DMS79 (cell line): ENCODE measurements at places on chromosomes 12 and 14.
A peak's percentile ranks its signal among the peaks of the same experiment; 100 is the strongest.

DNA sequence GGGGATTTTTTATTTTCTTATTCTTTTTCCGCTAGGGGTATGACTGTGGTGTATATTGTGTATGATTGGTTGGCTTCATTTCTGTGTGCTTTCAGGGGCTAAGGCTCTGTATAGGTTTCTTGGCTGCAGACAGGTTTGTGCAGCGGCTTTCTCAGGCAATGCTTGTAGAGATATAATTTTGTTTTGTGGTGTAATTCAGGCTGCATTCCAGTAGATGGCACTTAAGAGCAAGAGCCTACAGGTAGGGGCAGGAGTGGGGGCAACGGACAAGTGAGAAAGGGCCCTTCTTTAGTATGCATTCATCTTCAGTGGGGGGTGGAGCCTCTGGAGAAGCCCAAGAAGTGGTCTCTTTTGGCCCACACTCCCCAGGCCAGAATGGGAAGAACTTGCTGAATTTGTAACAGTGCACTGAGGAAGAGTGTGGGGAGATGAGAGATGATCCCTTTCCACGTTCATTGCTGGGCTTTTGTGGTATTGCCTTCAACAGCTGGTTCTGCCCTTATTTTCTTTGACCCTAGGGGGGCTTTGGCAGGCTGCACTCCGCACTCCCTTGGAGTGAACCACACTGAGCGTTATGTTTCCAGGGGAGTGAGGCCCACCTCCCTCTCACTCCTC is 78.6 kb downstream of the IFNG-AS1 start:
- no peak for DNase-seq

GRCh38 chr14:100104006-100104352 is 38.8 kb downstream of the EVL start:
- no peak for DNase-seq

DNA sequence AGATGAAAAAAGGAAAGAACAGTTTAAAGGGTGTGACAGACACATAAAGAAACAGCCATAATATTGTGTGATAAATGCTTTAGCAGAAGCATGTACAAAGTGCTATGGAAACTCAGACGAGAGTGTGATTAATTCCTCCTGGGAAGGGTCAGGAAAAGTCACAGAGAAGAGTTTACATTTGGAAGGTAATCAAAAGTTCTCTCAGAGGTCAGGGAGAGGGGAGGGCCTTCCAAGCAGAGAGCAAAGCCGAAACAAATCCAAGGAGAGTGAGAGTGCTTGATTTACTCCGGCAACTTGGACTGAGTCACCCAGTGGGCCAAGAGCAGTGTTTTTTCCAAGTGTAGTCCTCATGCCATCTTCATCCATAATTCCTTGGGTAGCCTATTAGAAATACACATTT is 108.3 kb downstream of the IGF1 start:
- no peak for DNase-seq

DNA sequence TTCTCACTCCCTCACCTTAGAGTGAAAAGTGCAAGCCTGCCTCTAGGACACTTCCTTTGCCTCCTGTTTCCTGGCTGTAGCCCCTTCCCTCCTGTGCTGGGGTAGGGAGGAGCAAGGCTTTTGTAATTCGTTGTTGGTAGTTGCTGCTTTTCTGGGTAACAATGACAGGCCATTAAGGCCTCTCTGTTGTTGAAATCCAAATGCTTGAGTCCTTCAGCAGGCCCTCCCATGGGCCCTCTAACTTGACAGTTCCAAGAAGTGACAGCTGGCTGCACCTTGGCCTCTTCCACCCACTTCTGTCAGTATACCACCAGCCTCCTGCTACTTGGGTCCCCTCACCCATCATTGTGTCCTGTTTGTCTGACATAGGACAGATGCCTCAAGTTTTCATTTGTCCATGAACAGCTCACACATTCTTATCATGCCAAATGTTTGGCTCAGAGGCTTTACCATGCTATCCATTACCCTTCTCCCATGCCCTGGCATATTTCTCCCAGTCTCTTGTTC is 103.7 kb upstream of the PDE3A start:
- DNase-seq = no peak

DNA sequence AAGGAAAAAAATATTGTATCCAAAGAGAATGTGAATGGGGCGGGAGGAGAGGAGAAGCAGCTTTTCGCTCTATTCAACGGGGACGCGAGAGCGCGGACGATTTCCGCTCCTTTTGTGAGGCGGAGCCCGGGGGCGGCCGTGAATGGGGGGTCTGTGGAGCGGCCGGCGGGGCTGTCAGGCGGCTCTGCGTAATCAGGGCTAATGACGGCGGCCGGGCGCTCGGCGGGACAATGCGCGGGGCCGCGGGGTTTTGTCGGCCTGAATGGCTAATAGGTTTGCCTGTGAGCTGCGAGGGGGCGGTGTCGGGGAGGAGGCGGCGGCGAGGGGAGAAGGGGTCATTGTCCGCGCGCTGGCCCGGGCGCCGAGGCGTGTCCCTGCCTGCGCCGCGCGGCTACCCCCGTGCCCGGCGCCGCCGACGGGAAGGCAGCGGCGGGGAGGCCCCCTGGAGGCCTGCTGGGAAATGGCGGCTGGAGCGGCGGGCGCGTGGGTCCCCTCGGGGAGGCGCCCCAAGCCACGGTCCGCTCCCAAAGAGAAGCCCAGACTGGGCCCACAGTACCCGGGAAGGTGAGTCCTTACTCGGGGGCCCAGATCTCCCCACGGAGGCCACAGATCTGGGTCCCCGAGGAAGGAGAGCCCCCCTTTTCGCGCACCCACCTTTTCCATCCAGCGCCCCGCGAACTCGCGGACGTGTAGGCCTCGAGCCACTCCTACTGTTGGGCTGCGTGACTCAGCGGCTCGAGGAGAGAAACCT is 6.0 kb downstream of the SIX6 start:
- peak; percentile 58 for DNase-seq

GRCh38 chr12:111841236-111841749 is 735 bp upstream of the MAPKAPK5 start:
- DNase-seq = no peak

GRCh38 chr14:35338731-35339405 is 46.7 kb downstream of the PSMA6 start:
- no peak for DNase-seq

GRCh38 chr12:122459211-122459610 is 36.7 kb upstream of the CLIP1 start:
- DNase-seq = no peak

- no peak for DNase-seq
These were observed 457.8 kb upstream of the FBXO33 start for GRCh38 chr14:39890026-39890425.

DNA sequence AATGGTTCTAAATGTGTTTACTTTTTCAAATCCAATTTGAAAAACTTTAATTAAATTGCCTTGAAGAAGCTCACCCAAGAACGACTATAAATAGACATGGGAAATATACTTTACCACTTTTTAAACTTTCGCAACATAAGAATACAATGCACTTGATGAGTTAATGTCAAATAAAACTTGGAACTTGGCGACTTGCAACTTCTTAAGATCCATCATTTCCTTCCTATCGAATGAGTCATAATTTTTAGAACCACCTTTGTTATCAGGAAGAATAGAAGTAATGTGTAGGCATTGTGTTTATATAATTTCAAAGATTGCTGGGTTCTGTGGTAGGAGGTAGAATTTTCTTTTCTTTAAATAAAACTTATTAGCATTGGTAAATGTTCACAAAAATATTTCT is 1417.4 kb upstream of the FLRT2 start:
- no peak for DNase-seq

DNA sequence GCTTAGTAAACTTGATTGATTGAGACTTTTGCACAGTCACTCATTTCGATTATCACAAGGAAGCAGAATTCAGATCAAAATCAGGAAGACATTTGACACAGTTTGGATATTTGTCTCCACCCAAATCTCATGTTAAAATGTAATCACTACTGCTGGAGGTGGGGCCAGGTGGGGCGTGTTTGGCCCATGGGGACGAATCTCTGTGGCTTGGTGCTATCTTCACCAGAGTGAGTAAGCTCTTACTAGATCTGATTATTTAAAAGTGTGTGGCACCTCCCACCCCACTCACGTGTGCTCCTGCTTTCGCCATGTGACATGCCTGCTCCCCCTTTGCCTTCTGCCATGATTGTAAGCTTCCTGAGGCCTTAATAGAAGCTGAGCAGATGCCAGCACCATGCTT is 291.4 kb downstream of the PCNX1 start:
- no peak for DNase-seq

- no peak for DNase-seq
These were observed 38.5 kb downstream of the SPTB start for GRCh38 chr14:64841121-64841651.

- no peak for DNase-seq
These were observed 19.4 kb upstream of the EIF2B2 start for GRCh38 chr14:74983343-74983742.

DNA sequence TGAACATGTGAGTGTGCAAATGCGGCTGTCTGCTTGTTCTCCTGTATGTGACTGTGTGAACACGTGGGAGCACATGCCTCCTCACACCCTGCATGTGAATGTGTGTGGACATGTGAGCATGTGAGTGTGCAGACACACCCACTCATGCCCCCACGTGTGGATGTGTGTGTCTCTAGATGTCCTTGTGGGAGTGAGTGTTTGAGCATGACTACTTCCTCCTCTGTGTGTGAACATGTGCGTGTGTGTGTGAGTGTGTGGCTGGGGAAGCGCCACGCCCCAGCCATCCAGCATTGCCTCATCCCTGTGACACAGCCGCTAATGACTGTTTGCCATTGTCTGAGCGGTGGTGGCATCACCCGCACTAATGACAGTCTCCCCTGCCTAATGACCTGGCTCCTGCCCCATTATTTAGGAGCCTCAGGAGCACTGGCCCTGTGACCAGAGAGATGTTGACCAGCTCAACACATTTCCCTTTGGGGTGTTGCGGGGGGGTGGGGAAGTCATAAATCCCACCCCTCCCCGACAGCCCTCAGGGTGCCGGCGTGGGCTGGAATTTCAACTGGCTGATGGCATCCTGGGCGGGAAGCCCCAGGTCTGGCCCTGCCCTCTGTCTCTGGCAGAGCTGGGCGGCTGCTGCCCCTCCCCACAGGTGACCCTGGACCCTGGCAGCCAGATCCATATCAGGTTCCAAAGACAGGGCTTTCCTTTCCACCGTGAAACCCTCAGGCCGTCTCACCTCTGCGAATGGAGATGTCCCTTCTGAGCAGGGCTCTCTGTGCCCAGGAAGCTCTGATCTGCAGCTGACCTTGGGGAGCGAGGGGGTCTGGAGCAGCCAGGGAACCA is 11.5 kb upstream of the KRT80 start:
- no peak for DNase-seq

- no peak for DNase-seq
These were observed 86.5 kb upstream of the RIN3 start for GRCh38 chr14:92427096-92427495.

- peak; percentile 94 for DNase-seq
These were observed 38.3 kb downstream of the ATF7IP start for GRCh38 chr12:14403711-14404196.

- DNase-seq = no peak
These were observed 14.0 kb downstream of the ABCB9 start for GRCh38 chr12:122951979-122952892.

DNA sequence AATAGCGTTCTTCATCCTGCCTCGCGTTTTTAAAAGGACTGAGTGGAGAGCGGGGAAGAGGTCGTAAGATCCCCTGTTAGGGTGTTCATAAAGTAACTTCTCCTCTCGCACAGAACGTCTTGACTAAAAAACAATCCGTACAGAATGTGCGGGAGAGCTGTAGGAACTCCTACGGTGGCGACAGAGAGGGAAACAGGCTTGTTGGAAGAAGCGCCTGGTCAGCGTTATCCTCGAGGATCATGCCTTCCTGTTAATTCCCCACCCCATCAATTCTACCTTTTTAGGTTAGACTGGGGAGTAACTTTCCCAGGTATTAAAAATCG is 399 bp upstream of the WASHC4 start:
- peak; percentile 44 for DNase-seq

- DNase-seq = no peak
These were observed 95.7 kb downstream of the CEP128 start for GRCh38 chr14:80845856-80846255.

DNA sequence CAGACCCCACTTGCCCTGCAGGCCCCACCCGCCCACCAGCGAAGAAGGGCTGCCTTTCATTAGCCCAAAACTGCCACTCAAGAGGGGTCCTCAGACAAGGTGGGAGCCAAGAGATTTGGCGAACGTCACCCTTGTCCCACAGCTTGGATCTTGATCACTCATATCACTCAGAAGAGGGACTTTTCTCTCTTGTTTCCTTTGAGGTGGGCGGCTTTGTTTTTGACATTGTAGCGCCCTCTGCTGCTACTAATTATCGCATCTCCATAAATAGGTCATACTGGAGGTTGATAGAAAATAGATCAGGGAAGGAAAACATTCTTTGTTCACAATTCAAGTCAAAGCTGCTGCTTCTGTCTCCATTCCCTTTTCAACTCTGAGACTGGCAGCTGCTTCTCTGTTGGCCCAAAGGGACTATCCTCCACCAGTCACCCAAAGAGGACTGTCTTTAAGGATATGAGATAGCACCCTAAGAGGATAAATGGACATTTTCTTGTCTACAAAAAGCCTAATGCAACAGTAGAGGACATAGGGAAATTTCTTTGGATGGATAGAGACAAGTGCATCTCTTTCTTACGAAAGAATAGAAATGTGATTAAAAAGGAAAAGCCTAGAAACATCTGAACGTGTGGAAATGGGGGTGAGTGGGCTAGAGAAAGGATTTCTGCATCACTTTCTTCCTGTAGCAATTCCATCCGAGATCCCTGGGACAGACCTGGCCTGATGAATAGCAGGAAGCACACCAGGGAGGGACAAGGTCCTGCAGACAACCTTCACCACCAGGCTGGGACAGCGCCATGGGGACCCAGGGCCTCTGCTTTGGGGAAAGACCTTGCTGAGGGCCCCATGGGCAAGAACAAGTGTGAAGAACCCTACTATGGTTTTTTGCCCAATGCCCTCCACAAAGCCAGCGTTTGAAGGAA is 115.8 kb downstream of the DAD1 start:
- peak; percentile 5 for DNase-seq

DNA sequence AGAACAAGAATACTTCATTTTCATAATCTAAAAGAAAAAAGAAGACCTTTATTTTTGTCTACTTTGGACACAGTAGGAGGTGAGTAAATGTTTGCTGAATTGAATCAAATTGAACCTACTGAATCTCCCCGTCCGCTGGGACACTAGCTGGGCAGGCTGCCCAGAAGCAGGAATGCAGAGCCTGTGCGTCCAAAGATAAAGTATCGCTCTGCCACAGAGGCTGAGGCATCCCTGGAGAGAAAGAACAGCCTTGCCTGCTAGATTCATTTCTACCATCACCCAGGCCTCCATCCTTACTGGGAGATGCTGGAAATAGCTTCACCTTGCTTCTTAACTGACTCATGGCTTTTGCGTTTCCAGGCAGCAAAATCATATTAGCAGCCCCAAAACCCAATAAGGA is 64.1 kb upstream of the TSPAN11 start:
- DNase-seq = no peak

GRCh38 chr14:63510538-63510937 is 32.6 kb downstream of the PPP2R5E start:
- DNase-seq = no peak
